ENCODE measurements at places on chromosomes 2 and 18.

DNA sequence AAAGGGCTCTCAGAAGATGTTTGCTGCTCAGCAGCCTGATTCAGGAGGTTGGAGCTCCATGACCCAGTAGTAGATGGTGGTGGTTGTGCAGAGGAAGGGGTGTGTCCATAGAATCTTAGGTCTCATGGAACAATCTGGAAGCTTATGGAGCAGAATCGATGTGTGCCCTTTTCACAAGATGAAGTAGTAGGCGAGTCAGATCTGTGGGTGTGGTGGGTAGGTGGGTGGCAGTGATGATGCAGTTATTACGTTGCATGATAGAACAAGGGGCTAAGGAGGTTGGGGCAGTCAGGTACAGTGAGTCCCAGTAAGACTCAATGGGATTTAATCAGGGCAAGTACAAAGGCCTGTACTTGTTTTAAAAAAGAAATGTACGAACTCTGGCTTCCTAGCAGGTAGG, 9.1 kb downstream of the TET3 start:
- DNase-seq = no peak

GRCh38 chr18:74760026-74760425, 162.4 kb downstream of the ZNF407 start:
- DNase-seq = no peak

- DNase-seq = no peak
These were observed 48.5 kb downstream of the GALR1 start for GRCh38 chr18:77298172-77298571.

GRCh38 chr2:64931246-64932115, 57.7 kb upstream of the SLC1A4 start:
- no peak for DNase-seq

- no peak for DNase-seq
These were observed 81.3 kb downstream of the STRADB start for GRCh38 chr2:201532686-201533304.

GRCh38 chr18:48735681-48736255, 196.9 kb downstream of the CTIF start:
- DNase-seq = no peak

GRCh38 chr18:79888016-79888415, 63.4 kb downstream of the SLC66A2 start:
- no peak for DNase-seq

DNA sequence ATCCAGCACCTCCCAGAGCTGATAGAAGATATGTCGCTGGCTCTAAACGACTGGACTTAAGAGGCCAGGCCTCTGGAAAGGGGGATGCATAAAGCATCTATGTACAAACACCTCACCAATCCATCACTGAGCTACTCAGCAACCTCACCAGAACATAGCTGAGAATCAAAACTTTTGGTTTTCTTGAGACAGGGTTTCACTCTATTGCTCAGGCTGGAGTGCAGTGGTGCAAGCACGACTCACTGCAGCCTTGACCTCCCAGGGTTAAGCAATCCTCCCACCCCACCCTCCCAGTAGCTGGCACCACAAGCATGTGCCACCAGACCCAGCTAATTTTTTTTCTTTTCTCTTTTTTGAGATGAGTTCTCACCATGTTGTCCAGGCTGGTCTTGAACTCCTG, 62.9 kb upstream of the MSH6 start:
- DNase-seq = no peak

DNA sequence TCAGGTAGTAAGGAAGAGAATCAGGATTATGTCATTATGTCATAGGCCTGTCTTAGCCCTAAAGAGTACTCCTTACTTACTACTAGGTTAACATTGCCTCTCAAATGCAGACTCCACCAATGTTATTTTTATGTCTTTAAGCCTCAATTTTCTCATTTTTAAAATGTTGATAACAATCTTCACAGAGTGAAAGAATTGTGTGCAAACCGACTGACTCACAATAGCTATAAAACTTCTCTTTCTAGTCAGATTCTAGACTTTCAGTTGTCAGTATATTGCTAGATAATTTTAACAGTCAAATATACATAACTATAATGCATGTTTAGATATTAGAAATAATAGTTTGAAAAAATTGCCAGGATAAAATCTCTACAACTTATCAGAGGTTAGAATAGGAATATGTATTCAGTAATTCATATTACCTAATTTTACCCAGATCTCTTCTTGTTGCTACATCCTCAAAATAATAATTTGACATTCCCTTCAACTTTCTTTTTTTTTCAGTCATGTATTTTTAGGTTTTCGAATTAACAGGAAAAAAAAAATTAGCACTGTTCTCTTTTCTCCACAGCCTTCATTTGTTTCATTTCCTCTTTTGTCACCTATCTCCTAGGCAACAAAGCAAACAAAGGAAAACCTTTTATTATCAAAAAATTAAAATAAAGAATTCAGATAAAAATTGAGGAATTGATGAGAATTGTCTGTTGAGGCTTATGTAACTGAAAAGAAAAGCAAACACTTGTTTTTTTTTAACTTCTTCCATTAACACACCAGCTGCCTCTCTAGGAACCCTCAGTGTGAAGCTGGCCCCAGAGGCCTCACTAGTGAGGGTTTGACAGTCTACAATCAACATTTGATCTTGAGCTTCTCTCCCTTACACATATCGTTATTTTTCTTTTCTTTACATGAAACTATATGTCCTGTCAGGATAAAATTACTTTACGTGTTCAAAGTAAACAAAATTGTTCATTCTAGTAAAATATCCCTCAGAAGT, 279.0 kb downstream of the CALCRL start:
- no peak for DNase-seq
